GM13977 (cell line): ENCODE measurements at places on chromosomes 16 and 17.

DNA sequence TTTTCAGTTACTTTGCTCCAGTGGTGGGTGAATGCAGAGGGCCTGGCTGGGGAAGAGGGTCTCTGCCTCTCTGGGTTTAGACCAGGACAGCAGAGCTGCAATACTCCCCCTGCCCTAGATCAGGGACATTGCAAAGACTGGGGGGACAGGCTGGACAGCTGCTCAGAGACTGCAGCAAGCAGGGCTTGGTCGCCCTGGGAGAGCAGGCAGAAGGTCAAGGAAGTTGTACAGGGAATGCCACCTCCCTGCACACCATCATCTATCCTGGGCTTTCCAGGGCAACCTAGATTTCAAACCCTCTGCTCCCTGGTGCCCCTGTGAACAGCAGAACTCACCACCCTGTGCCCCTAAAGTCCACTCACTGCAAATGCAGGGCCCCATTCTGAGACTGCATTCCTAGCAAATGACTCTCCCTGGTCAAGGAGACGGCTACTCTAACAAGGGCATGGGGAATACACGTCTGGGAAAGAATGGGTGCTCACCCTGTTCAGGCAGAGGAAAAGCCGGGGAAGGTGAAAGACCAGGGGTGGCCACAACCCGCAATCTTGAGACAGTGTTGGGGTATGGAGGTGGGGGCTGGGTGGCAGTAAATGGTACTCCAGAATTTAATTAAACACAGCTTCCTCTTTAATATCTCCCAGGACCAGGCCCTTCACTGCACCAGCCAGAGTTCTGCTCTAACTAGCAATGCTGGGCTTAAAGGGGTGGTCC is 1.0 kb downstream of the KIFC3 start:
- DNase-seq: peak; percentile 22

- DNase-seq: no peak
Observed at GRCh38 chr17:10557422-10557821, 8.0 kb upstream of the MYH2 start.

DNA sequence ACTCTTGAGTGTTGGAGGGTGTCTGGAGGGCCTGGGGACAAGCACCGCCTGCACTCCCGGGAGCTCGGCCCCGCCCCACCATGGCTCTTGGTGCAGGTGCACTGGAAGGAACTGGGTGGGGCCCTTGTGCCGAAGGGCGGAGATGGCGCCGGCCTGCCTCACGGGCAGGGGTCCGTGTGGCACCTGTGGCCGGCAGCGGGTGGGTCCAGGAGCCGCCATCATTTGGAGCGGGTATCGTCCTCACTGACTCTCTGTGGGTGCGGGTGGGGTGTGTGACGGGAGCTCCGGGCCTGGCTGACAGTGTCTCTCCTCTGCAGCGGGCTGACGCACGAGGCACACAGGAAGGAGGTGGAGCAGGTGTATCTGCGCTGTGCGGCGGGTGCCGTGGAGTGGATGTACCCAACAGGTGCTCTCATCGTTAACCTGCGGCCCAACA is 5.2 kb downstream of the METRNL start:
- no peak for DNase-seq

DNA sequence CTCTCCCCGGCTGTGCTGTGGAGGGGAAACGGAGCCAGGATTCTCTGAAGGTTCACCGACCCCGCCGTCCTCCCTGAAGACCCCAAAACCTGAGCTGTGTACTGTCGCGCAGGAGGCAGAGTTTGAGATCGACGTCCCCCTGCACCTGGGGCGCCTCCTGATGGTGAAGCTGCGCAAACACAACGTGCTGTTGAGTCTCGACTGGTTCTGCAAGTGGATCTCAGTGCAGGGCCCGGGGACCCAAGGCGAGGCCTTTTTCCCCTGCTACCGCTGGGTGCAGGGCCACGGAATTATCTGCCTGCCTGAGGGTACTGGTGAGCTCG is 62.6 kb upstream of the TEKT1 start:
- DNase-seq: peak; percentile 52

DNA sequence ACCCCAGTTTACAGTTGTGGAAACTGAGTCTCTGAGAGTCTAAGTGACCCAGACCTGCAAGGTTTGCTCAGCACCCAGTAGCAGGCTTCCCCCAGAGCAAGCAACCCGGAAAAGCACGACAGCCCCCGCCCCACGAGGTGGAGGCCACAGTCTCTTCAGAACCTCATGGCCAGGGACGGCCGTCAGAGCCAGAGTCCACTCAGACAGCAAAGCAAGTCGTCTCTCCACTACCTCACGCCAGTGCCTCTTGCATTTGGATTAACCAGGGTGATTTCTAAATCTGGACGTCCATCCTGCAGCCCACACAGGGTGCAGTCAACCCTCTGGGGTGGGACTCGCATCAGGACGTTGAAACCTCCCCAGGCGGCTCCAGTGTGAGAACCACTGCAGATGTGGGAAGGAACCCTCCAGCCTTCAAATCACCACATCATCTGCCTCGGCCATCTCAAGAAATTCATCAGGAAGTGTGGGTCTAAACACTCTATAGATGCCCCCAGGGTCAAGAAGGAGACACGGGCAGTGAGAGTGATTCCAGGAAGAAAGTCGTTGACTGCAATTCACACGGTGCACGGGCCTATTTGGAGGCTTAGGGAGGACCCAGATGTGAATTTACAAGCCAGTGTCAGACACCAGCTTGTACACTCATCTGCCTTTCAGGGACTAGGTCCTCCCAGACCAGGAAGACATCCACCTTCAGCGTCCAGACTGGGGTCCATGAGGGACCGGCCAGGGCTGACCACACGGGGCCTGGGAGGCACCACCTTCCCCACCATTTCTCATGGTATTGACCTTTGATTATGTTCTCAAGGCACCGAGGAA is 20.2 kb upstream of the RBFOX3 start:
- DNase-seq: no peak

DNA sequence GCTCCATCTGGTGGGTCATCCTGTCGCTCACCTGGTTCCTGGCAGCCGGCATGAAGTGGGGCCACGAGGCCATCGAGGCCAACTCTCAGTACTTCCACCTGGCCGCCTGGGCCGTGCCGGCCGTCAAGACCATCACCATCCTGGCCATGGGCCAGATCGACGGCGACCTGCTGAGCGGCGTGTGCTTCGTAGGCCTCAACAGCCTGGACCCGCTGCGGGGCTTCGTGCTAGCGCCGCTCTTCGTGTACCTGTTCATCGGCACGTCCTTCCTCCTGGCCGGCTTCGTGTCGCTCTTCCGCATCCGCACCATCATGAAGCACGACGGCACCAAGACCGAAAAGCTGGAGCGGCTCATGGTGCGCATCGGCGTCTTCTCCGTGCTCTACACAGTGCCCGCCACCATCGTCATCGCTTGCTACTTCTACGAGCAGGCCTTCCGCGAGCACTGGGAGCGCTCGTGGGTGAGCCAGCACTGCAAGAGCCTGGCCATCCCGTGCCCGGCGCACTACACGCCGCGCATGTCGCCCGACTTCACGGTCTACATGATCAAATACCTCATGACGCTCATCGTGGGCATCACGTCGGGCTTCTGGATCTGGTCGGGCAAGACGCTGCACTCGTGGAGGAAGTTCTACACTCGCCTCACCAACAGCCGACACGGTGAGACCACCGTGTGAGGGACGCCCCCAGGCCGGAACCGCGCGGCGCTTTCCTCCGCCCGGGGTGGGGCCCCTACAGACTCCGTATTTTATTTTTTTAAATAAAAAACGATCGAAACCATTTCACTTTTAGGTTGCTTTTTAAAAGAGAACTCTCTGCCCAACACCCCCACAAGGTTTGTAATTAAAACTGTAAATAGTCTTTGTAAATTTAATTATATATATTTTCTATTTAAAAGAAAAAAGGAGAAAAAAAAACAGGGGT is 1.7 kb downstream of the FZD2 start:
- DNase-seq: no peak
